ENCODE measurements at places on chromosomes 5 and 9.

DNA sequence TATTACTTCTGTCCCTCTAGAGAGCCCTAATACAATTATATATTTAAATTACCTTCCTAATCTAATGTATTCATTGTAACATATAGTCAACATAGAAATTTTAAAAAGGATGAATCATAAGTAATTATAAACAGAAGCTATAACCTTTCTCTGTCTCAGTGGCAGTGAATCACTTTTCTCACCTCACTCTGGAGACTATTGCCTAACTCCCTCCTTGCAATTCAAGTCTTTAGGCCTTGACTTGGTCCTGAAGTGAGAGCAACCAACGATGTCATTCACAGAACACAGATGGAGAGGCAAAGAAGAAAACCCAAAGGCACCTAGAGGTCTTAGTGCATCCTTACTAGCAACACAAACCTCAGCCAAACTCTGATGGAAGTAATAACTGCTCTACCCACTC lies 133.3 kb upstream of the DPYSL3 start:
- no peak for DNase-seq

DNA sequence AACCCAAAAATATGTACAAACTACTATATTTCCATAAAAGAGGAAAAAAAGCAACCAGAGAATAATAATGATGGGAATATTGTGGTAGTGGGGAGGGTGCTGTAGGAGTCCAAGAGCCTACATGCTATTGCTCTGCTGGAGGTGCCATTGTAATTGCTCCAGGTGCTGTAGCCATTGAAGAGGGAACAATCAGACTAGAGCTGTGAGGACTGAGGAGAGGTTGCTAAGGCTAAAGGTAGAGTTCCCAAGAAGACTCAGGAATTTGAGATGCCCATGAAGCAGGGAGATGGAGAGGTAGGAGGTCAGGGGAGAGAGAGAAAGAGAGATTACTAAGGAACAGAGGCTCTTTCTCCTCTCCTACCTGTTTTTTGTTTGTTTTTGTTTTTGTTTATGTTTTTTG lies 394.0 kb downstream of the DMRTA1 start:
- DNase-seq = no peak

DNA sequence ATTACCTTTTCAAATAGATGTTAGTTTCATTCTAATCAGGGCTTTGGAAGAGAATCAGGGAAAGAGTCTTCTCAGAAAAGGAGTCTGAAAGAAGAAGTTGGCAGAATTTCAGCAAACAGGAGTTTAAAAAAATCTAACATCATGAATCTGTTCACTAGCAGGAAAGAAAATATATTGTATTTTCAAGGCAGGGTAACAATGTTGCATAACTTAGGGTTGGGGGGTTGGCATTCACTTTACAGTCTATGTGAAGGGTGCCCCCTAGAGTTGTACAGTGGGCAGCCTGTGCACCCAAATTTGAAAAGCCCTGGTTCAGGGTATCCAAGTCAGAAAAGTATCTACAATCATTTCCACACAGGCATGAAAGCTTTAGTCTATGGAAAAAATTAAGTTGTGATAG lies 348.4 kb upstream of the SLC30A5 start:
- DNase-seq = no peak

- no peak for DNase-seq
Observed at GRCh38 chr5:11679676-11680075, 224.6 kb downstream of the CTNND2 start.

DNA sequence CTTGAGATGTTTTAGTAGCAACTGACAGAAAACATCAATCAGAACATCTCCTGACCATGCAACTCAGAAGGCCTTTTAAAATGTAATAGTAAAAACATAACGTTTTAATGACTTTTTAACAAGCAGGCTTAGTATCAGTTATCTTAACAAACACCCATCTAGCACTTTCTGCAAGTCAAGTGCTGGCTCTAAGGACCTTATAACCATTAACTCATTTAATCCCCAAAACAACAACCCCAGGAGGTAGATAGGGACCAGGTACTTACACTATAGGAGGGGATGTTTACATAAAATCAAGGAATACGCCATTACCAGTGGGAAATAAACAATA lies 41.8 kb downstream of the ROR2 start:
- no peak for DNase-seq

GRCh38 chr9:126587187-126588185 lies 26.2 kb upstream of the LMX1B start:
- no peak for DNase-seq

GRCh38 chr9:108783326-108783725 lies 72.5 kb downstream of the ACTL7B start:
- no peak for DNase-seq

- DNase-seq = peak; percentile 5
Observed at GRCh38 chr5:139137697-139138096, 60.5 kb downstream of the SIL1 start.

DNA sequence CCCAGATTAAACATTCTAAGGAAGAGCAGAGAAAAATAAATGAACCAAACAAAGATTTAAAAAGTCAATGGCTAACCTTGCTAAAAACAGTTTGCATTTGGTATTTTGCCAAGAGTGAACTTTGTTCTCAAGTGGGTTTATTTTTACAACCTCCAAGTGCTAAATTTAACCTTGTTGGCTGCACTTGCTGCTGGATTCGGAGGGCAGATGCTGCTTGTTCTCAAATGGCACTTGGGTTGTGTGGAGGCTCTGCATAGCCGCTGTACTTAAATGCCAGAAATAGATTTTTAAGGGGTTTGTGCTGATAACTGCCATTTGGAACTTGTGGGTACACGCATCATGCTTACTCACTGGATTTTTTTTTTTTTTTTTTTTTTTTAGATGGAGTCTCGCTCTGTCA lies 13.3 kb upstream of the SPATA24 start:
- DNase-seq = no peak

- no peak for DNase-seq
Observed at GRCh38 chr5:135062216-135063055, 28.4 kb upstream of the PITX1 start.

- peak; percentile 21 for DNase-seq
Observed at GRCh38 chr9:130780865-130781504, 54.1 kb upstream of the ABL1 start.

- no peak for DNase-seq
Observed at GRCh38 chr9:35476596-35476995, 13.3 kb upstream of the RUSC2 start.

DNA sequence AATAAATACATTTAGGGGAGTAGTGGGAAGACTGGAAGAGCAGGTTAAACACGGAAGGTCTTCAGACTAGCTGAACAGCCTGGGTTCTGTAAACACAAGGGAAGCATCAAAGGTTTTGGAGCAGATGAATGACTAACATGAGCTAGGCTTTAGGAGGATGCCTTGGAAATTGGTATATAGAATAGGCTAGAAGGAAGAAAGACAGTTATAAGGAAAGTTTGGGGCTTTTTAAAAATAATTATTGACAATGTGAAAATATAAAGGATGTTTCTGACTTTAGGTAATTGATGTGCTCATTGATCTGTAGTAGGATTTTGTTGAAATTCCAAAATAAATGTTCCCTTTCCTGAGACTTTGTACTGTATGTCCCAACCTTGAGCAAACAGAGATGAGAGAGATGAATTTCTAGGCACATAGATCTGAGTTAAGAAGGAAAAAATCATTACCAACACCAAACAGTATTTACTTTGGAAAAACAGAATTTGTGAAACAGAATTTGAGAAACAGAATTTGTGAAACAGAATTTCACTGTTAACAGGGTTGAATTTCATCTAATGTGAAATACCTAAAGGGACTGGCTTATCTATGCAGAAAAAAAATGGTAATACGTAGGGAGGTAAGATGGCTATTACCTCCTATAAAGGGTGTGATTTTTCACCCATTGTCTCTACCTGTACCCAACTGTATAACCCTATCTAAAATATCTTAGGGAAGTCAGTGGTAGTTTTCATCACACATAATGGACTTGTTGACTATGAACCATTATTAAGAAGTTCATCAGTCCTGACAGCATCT lies 28.8 kb downstream of the SKP2 start:
- DNase-seq = no peak

DNA sequence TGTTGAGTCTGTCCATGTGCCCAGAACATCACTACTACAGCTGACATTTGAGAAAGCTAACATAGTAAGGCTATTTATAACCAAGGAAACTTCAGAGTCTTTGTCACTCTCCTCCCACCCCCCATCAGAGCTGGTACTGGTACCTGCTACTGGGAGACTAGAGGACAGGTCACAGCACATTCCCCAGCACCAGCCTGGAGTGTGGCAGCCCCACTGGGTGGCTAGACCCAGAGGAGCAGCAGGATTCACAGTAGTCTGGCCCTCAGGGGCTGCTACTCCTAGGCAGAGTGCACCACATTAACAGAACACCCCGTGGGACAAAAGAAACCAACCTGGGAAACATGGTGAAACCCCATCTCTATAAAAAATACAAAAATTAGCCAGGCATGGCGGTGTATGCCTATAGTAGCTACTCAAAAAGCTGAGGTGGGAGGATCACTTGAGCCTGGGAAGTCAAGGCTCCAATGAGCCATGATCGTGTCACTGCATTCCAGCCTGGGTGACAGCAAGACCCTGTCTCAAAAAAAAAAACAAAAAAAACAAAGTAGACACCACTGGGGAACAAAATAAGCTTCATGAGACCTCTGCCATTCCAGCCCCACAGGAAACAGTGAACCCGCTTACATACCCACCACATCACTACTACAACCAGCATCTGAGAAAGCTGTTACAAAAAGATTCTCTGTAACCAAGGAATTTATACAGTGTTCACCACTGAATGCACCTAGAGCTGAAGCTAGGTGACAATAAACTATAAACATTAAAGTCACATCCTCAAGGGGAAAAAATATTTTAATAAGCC lies 26.3 kb upstream of the PTGER4 start:
- DNase-seq = no peak

- DNase-seq = no peak
Observed at GRCh38 chr9:116318468-116319374, 165.1 kb downstream of the PAPPA start.

DNA sequence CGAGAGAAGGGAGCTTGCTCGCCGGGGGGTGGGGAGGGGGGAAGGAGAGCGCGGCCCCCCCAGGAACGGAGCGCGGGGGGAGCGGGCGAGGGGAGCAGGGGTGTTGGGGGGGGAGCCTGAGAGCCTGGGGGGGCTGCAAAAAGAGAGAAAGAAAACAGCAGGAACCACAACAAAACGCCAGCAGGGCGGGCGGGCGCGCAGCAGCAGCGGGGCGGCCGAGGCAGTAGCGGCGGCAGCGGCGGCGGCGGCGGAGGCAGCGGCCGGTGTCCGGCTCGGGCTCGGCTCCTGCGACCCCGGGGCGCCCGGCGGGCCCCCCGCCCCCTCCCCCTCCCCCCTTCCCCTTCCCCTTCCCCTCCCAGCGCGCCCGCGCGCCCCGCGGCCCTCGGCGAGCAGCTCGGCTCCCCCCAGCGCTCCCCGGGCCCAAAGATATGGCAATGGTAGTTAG lies 1.6 kb downstream of the NR2F1 start:
- DNase-seq = no peak

- DNase-seq = no peak
Observed at GRCh38 chr5:93755716-93756115, 14.3 kb upstream of the POU5F2 start.

DNA sequence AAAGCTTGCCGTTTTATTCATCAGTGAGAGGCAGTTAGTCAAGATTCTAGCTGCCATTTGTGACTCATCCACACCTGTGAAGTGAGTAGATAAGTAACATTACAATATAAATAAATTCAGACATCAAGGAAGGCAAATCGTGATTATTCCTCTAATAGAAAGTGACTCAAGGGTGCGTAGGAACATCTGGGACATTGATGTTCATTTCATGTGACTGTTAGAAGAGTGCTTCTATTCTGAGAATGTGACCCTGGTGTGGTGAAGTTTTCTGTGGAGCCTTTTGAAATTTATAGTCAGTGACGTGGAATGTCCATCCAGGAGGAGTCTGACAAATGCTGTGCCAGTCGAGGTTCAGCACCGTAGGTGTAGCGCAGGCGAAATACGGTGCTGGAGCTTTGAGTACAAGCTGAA lies 48.4 kb upstream of the FAM240B start:
- DNase-seq = no peak

DNA sequence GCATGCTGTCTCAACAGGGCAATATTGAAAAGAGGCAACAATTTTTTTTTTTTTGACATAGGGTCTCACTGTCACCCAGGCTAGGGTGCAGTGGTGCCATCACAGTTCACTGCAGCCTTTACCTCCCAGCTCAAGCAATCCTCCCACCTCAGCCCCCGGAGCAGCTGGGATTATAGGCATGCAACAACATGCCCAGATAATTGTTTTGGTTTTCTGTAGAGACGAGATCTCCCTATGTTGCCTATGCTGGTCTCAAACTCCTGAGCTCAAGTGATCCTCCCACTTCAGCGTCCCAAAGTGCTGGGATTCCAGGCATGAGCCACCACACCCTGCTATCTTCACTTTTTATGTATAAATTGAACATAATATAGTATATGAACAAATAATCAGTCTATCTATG lies 47.6 kb downstream of the PRELID2 start:
- no peak for DNase-seq

- no peak for DNase-seq
Observed at GRCh38 chr5:118033686-118034338, 954.5 kb downstream of the DTWD2 start.

DNA sequence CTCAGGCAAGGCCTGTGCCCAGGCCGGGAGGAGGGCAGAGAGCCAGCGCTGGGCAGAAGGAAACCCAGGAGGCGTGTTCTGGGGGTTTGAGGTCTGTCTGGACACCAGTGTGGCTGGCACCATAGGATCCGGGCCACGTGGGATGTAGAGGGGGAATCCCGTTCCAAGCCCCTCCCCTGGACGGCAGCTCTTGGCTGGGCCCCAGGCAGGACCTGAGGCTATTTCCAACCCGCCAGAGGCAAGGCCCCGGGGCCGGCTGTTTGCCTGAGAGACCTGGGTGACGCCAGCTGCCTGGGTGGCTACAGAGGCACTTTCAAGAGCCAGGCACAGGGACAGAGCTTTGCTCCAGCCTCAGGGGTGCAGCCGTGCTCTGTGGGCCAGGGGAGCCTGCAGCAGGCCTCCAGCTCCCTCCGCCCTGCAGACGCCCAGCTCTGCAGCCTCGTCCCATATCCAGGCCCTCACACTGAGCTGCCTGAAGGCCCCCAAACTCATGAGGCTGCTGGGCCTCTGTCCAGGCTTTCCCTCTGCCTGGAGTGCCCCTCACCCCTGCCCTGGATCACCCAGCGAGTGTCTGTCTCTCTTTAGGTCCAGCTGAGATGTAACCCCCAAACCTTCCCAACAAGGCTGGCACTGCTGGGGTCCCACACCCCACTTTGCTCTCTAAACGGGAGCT lies 56.6 kb upstream of the EGFL7 start:
- peak; percentile 53 for DNase-seq

DNA sequence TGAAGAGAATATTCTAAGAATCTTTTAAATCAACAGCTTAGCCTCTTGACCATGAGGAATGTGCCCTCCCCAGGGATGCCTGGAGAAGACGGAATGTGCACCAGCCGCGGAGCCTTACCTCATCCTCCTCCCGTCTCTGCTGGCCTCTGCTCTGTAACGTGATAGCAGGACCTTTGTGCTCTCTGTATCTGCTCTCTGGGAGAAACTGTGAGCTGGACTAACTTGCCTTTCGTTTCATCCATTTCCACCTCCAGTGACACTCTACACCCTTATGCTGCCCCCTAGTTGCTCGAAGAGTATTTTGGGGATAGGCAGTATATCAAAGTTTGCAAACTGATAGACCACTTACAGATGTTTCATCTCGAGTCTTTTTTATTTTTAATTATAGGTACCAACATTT lies 141.4 kb downstream of the NPR3 start:
- DNase-seq = no peak

Data from trophoblast cell (in vitro differentiated cells and primary cell).